GM23338 (cell line): ENCODE measurements at places on chromosomes 5 and 9.

DNA sequence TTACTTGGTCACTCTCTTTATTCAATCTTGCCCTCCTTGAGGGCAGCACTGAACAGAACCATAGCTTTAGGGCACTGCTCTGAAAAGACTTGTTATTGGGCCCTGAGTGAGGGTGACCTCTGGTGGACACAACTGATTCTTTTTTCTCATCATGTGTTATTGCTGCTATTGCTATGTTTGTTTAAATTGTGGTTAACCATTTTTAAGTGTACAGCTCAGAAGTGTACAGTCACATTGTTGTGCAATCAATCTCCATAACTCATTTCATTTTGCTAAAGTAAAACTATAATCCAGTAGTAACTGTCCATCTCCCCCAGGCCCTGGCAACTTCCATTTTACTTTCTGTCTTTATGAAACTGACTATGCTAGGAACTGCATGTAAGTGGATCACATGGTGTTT is 351.1 kb upstream of the RIOK2 start:
- no peaks in the 10 kb centered on the region for H3K27me3 ChIP-seq
- no peaks in the 10 kb centered on the region for H3K4me1 ChIP-seq
- DNase-seq: peak; percentile 65
- H3K4me3 ChIP-seq: no peak overlapping the region
- H3K36me3 ChIP-seq: no peaks in the 10 kb centered on the region

DNA sequence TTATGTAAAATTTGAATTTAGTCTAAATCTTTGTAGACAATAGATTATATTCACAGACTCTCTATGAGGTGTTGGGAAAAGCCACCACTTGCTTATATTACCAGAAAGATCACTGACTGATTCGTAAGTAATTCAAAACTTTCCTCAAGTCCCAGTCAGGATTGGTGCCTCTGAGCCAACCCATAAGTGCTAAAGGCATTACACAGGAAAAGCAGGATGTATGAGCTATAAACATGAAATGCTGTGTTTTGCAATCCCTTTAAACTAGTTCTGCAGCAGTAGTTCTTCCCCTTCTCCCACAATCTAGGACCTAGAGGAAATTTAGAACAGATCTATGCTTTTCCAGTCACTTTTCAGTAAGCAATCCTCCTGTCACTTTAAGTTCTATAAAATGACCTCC is 48.0 kb downstream of the SHLD3 start:
- no peak for DNase-seq
- H3K4me3 ChIP-seq: no peak overlapping the region
- no peaks in the 10 kb centered on the region for H3K4me1 ChIP-seq
- no peaks in the 10 kb centered on the region for H3K27me3 ChIP-seq
- no peak overlapping the region for H3K27ac ChIP-seq
- H3K36me3 ChIP-seq: no peaks in the 10 kb centered on the region

GRCh38 chr9:132551556-132551955 is 30.9 kb upstream of the BARHL1 start:
- H3K27ac ChIP-seq: no peak overlapping the region
- H3K4me1 ChIP-seq: no peaks in the 10 kb centered on the region; the same call in 1 of the 2 replicates
- no peak overlapping the region for H3K4me3 ChIP-seq
- H3K27me3 ChIP-seq: no peaks in the 10 kb centered on the region
- no peak for DNase-seq

DNA sequence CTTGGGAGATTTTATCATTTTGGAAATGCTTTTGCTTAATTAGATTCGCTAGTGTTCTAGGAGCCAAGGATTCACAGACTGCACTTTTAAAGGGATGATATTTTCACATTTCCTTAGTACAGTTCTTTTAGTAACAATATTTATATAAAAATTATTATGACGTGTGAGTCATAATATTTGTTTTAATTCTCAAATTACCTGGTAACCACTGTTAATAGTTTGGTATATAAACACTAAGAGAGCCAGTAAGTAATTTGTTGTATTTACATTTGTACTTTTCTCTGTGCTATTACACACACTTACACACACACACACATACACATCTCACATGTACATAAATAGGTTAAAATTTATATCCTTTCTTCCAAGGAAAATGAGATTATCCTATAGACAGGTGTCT is 58.8 kb upstream of the RAD23B start:
- H3K4me1 ChIP-seq: peaks cover 19% of the 10 kb centered on the region
- no peak overlapping the region for H3K27ac ChIP-seq
- H3K36me3 ChIP-seq: no peaks in the 10 kb centered on the region
- DNase-seq: no peak

GRCh38 chr9:5869315-5870019 is 21.2 kb upstream of the MLANA start:
- no peaks in the 10 kb centered on the region for H3K27me3 ChIP-seq
- H3K4me1 ChIP-seq: peaks cover 8% of the 10 kb centered on the region; the same call in 1 of the 2 replicates
- no peak overlapping the region for H3K27ac ChIP-seq
- H3K36me3 ChIP-seq: no peaks in the 10 kb centered on the region
- H3K4me3 ChIP-seq: no peak overlapping the region

- no peaks in the 10 kb centered on the region for H3K27me3 ChIP-seq
- H3K36me3 ChIP-seq: no peaks in the 10 kb centered on the region
- no peak overlapping the region for H3K4me3 ChIP-seq
- H3K27ac ChIP-seq: no peak overlapping the region
- peaks cover 10% of the 10 kb centered on the region; the same call in 1 of the 2 replicates for H3K4me1 ChIP-seq
- no peak for DNase-seq
Measured at GRCh38 chr9:131854896-131855613, 115.2 kb upstream of the RAPGEF1 start.

- H3K4me3 ChIP-seq: no peak overlapping the region
- no peak for DNase-seq
- H3K27me3 ChIP-seq: no peaks in the 10 kb centered on the region
- H3K36me3 ChIP-seq: no peaks in the 10 kb centered on the region
- no peak overlapping the region for H3K27ac ChIP-seq
Measured at GRCh38 chr5:135317286-135317685, 81.7 kb downstream of the MACROH2A1 start.

DNA sequence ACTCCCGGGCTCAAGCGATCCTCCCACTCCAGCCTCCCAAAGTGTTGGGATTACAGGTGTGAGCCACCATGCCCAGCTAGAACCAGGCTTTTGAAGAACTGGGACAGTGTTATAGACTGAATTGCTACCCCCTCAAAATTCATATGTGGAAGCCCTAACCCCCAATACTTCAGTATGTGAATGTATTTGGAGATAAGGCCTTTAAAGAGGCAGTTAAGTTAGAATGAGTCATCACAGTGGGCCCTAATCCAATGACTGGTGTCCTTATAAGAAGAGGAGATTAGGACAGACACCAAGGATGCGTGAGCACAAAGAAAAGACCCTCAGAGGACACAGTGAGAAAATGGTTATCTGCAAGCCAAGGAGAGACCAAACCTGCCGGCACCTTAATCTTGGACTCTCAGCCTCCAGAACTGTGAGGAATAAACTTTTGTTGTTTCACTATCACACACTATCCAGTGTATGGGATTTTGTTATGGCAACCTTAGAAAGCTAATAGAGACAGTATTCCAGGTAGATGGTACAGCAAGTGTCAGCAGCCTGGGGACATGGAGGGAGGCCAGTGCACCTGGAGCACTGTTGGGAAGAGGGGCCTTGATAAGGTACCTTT is 31.4 kb upstream of the ERGIC1 start:
- no peaks in the 10 kb centered on the region for H3K36me3 ChIP-seq
- H3K27me3 ChIP-seq: no peaks in the 10 kb centered on the region
- H3K4me3 ChIP-seq: no peak overlapping the region
- no peak for DNase-seq
- peaks cover 4% of the 10 kb centered on the region for H3K4me1 ChIP-seq
- no peak overlapping the region for H3K27ac ChIP-seq

- peaks cover 3% of the 10 kb centered on the region; the same call in 1 of the 2 replicates for H3K4me1 ChIP-seq
- H3K27ac ChIP-seq: no peak overlapping the region
- H3K36me3 ChIP-seq: no peaks in the 10 kb centered on the region
Measured at GRCh38 chr9:136983656-136984314, 992 bp downstream of the LCNL1 start.

GRCh38 chr9:114059047-114059803 is 18.9 kb downstream of the AMBP start:
- H3K4me3 ChIP-seq: no peak overlapping the region
- no peak for DNase-seq
- no peaks in the 10 kb centered on the region for H3K36me3 ChIP-seq
- H3K4me1 ChIP-seq: no peaks in the 10 kb centered on the region

- no peaks in the 10 kb centered on the region for H3K36me3 ChIP-seq
- H3K4me3 ChIP-seq: no peak overlapping the region
- no peak for DNase-seq
Measured at GRCh38 chr9:79637177-79637925, 65.6 kb downstream of the TLE4 start.

GRCh38 chr9:130639124-130639765 is 25.1 kb upstream of the PRDM12 start:
- H3K4me1 ChIP-seq: peaks cover 19% of the 10 kb centered on the region; the same call in 1 of the 2 replicates
- DNase-seq: peak; percentile 50
- peaks cover 3% of the 10 kb centered on the region for H3K36me3 ChIP-seq
- H3K4me3 ChIP-seq: no peak overlapping the region
- no peaks in the 10 kb centered on the region for H3K27me3 ChIP-seq

- H3K27ac ChIP-seq: no peak overlapping the region
- DNase-seq: no peak
- no peak overlapping the region for H3K4me3 ChIP-seq
- no peaks in the 10 kb centered on the region for H3K27me3 ChIP-seq
- H3K36me3 ChIP-seq: peaks cover 1% of the 10 kb centered on the region
Measured at GRCh38 chr5:178983728-178984127, 11.4 kb downstream of the GRM6 start.

DNA sequence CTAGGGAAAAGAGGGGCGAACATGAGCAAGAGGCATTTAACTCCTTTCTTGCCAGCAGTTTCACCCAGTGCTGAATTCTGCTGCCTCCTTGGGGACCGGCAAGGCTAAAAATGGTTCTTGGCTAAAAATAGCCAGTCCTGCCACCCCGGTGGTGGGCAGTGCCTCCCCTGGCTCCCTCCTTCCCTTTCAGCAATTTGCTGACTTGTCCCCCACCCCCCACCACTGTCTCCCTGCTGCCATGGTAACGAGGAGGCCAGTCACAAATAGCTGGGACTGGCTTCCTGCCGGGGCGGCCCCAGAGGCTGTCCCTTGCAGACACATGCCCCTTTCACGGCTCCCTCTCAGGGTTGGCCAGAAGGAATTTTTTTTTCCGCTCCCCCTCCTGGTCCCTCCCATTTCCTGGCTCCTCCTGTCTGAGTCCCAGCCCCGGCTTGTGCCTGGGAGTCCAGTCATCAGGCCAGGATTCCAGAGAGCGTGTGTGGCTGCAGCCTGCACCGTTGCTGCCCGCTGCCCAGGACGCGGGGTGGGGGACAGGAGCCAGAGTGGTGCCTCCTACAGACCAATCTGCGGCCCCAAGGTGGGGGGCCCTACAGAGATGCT is 130.3 kb downstream of the RGS3 start:
- DNase-seq: peak; percentile 98
- H3K36me3 ChIP-seq: no peaks in the 10 kb centered on the region; the same call in 1 of the 2 replicates
- peaks cover 20% of the 10 kb centered on the region for H3K4me1 ChIP-seq
- peak overlapping the region; percentile 59 for H3K4me3 ChIP-seq
- H3K27ac ChIP-seq: no peak overlapping the region

GRCh38 chr5:133754575-133755169 is 142.3 kb upstream of the FSTL4 start:
- no peaks in the 10 kb centered on the region for H3K36me3 ChIP-seq
- no peak overlapping the region for H3K27ac ChIP-seq
- DNase-seq: peak; percentile 73

- no peak overlapping the region for H3K27ac ChIP-seq
- H3K4me3 ChIP-seq: no peak overlapping the region
- no peaks in the 10 kb centered on the region for H3K4me1 ChIP-seq
- no peaks in the 10 kb centered on the region for H3K36me3 ChIP-seq
Measured at GRCh38 chr5:12016159-12016746, 112.0 kb upstream of the CTNND2 start.

DNA sequence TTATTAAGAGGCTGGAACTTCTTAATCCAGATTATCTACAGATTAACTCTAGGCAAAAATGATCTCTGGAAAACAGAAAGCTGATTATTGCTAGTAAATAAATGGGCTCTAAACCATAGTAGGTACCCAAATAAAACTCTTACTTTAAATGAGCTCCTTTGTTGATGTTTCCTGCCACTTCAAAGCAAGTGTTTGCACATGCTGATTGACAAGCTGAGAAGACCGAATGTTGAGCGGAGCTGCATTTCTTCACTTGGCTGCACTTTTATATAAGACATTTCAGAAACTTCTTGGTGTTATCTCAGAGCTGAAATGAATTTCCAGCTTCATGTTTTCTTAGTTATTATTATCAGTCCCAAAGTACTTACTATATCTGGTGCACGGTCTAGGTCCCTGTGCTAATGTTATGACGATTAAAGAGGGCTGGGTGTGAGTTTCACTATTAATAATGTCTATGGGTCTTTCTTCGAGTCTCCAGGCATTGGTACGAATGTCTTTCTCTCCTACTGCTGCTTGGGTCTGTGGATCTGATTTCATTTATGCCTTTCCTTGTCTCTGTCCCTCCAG is 58.6 kb upstream of the CTXN3 start:
- no peak for DNase-seq
- no peak overlapping the region for H3K4me3 ChIP-seq
- H3K27ac ChIP-seq: no peak overlapping the region
- no peaks in the 10 kb centered on the region for H3K36me3 ChIP-seq

- H3K27ac ChIP-seq: no peak overlapping the region
- H3K4me3 ChIP-seq: no peak overlapping the region
- H3K4me1 ChIP-seq: no peaks in the 10 kb centered on the region
- no peaks in the 10 kb centered on the region for H3K27me3 ChIP-seq
- H3K36me3 ChIP-seq: peaks cover 3% of the 10 kb centered on the region; the same call in 1 of the 2 replicates
Measured at GRCh38 chr9:136926154-136926704, 18.3 kb downstream of the FBXW5 start.

GRCh38 chr5:45741110-45741509 is 44.9 kb upstream of the HCN1 start:
- H3K27ac ChIP-seq: no peak overlapping the region
- no peak overlapping the region for H3K4me3 ChIP-seq
- peak; percentile 63 for DNase-seq
- H3K27me3 ChIP-seq: no peaks in the 10 kb centered on the region
- H3K36me3 ChIP-seq: no peaks in the 10 kb centered on the region
